ENCODE measurements at places on chromosomes 11 and 22.

DNA sequence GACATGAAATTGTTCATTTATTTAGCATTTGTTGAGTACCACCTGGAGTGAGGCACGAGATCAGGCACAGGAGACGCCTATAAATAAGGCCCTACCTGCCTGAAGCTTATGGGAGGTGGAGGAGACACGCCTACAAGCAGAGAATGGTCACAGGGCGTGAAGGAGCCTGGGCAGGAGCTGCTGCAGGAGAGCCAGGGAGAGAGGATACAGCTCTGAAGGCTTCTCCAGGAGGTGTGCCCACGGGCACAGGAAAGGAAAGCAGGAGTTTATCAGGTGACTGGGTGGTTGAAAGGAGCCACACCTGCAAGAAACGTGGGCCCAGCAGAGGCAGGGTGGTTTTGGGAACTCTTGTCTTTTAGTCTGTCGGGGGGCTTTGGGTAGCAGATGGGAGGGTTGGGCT lies 70.3 kb downstream of the BMAL1 start:
- no peaks in the 10 kb centered on the region for H3K36me3 ChIP-seq
- no peak overlapping the region for H3K4me3 ChIP-seq
- no peak overlapping the region for H3K27ac ChIP-seq
- DNase-seq = no peak
- no peaks in the 10 kb centered on the region for H3K27me3 ChIP-seq

GRCh38 chr11:2268729-2269600 lies 1.4 kb downstream of the ASCL2 start:
- H3K27me3 ChIP-seq = no peaks in the 10 kb centered on the region
- H3K27ac ChIP-seq = peak overlapping the region; percentile 77
- H3K4me3 ChIP-seq = peak overlapping the region; percentile 40
- H3K4me1 ChIP-seq = peaks cover 11% of the 10 kb centered on the region
- H3K36me3 ChIP-seq = no peaks in the 10 kb centered on the region

- H3K36me3 ChIP-seq = no peaks in the 10 kb centered on the region
- peak overlapping the region; percentile 45 for H3K4me3 ChIP-seq
- peaks cover 17% of the 10 kb centered on the region for H3K4me1 ChIP-seq
- H3K27ac ChIP-seq = peak overlapping the region; percentile 80
Measured at GRCh38 chr11:65541093-65541982, 16.5 kb downstream of the SCYL1 start.

DNA sequence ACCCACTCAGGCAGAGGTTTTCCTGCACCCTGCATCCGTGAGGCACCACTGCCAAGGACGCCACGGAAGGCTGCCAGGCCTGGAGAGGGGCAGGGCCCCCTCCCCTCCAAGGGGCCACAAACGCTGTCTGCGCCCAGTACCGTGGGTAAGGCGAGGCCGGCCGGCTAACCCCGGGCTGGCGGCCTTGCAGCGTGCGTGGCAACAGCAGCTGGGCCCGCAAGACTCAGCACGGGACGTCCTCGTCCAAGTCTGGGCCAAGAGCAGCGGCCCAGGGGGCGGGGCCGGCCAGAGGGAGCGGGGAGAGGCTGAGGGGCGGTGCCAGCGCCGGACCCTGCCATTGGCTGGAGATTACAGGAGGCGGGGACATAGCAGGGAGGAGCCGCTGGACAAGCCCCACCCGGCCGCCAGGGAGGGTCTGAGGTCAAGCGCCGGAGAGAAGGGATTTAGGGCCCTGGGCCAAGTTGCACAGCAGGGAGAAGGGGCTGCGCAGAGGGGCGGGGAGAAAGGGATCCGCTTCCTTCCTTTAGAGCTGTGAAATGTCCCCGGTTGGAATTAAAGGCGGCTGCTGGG lies 16.0 kb downstream of the SLC43A1 start:
- H3K27me3 ChIP-seq = no peaks in the 10 kb centered on the region
- peak overlapping the region; percentile 74 for H3K27ac ChIP-seq
- H3K36me3 ChIP-seq = no peaks in the 10 kb centered on the region
- peaks cover 14% of the 10 kb centered on the region for H3K4me1 ChIP-seq

- no peaks in the 10 kb centered on the region for H3K4me1 ChIP-seq
- no peak for DNase-seq
- H3K4me3 ChIP-seq = no peak overlapping the region
- H3K27me3 ChIP-seq = no peaks in the 10 kb centered on the region
- no peaks in the 10 kb centered on the region for H3K36me3 ChIP-seq
- H3K27ac ChIP-seq = no peak overlapping the region
Measured at GRCh38 chr11:120774591-120775386, 249.1 kb upstream of the TBCEL start.

DNA sequence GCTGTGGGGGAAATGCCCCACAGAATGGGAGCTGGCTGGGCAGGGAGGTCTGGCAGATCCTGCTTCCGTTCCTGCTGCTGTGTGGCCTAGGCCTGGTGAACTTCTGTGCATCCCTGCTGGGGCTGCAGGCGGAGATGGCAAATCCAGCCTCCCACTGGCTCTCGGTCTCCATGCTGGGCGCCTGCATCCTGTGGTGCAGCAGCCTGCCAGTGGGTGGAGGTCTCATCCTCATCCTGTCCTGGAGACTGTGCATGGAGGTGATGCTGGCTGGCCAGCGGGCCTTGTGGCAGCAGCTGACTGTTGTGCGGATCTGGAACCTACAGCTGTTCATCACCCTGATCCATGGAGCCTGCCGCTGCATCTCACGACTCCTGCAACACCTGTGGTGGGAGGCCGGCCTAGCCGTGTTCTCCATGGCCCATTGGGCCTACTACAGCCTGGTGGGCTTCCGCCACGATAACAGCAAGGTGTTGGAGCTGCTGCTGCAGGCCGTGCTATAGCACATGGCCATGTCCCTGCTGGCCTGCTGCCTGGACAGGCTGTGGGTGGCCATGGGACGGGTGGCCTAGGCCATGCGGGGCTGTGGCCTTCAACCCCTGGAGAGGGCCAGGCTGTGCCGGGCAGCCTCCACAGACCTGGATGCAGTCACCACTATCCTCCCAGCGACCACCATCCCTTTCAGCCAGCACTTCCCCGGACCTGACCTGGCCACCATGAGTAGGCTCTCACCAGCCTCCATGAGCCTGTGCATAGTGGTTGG lies 8.8 kb upstream of the RPL3 start:
- H3K4me1 ChIP-seq = no peaks in the 10 kb centered on the region
- H3K27ac ChIP-seq = no peak overlapping the region
- no peak overlapping the region for H3K4me3 ChIP-seq
- no peaks in the 10 kb centered on the region for H3K36me3 ChIP-seq
- H3K27me3 ChIP-seq = no peaks in the 10 kb centered on the region

DNA sequence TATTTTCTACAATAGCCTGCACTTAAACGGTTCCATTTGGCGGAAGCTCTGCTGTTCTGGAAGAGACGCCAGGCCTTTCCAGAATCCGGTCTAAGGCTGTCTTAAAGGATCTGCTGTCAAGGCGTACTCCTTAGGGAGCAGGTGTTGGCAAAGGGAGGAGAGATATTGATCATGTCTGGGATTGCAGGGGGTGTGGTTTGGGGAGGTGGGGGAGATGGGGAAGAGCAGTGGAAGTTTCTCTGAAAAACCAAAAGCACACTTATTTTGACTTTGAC lies 22.5 kb upstream of the WNT11 start:
- H3K27me3 ChIP-seq = no peaks in the 10 kb centered on the region
- no peaks in the 10 kb centered on the region for H3K4me1 ChIP-seq
- H3K27ac ChIP-seq = no peak overlapping the region
- no peaks in the 10 kb centered on the region for H3K36me3 ChIP-seq

DNA sequence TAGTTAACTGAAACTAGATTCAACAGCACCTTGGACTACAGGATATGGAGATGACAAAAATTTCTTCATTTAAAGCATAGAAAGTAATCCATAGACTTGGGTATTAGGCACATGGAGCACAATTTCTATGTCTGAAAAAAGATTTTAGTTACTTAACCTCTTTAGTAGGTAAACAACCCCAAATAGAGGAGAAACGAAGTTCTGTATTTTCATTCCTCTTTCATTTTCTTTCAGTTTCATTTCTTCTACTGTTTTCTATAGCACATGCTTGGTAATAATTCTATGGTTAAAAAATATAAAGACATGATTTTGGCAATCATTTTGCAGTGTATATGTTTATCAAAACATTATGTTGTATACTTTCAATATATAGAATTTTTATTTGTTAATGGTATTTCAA lies 99.5 kb downstream of the CASP12 start:
- no peak overlapping the region for H3K27ac ChIP-seq
- no peak overlapping the region for H3K4me3 ChIP-seq
- H3K4me1 ChIP-seq = no peaks in the 10 kb centered on the region

DNA sequence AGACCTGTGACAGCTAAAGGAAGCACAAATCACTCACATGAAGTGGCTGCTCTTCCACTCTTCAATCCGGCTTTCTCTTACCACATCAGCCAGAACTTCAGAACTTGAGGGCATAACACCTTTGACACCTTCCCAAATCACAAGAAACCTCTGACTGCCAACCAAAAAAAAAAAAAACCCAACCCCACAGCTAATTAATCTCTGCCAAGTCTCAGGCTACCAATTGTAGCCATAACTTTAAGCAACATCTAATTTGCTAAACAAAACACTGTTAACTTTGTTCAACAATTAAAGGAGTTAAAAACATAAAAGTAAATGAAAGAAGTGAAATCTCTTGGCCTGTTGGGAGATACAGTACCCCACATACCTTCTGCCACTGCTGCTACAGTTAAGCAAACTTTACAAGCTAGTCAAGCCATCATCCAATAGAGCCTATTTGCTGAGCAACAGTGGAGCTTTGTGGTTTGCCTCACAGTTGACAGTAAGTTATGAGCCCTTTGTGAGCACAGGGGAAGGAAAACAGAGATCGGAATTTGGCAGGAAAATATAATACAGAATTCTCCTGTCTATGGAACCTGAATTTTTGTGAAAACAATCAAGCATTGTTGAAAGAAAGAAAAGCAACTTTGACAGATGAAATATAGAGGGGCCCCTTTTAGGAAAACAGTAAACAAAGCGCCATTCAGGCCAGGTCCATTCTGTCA lies at the start of gene SOX6:
Gene SOX6, minus strand, starts transcription at position 490 of the 704 bp plus-strand sequence. CDS start 15,298 bp downstream, outside the sequence.
- DNase-seq = peak; percentile 28
- no peaks in the 10 kb centered on the region for H3K4me1 ChIP-seq
- no peaks in the 10 kb centered on the region for H3K27me3 ChIP-seq
- H3K4me3 ChIP-seq = no peak within 1 kb of the TSS

- no peaks in the 10 kb centered on the region for H3K27me3 ChIP-seq
- peak; percentile 64 for DNase-seq
- peak overlapping the region; percentile 70 for H3K27ac ChIP-seq
- H3K4me1 ChIP-seq = peaks cover 8% of the 10 kb centered on the region
- no peak overlapping the region for H3K4me3 ChIP-seq
Measured at GRCh38 chr22:45997077-45997776, 20.3 kb upstream of the WNT7B start.

- H3K4me3 ChIP-seq = peak overlapping the region; percentile 42
- peak overlapping the region; percentile 60 for H3K27ac ChIP-seq
- H3K36me3 ChIP-seq = no peaks in the 10 kb centered on the region
Measured at GRCh38 chr11:124745835-124746620, 6.0 kb downstream of the VSIG2 start.

DNA sequence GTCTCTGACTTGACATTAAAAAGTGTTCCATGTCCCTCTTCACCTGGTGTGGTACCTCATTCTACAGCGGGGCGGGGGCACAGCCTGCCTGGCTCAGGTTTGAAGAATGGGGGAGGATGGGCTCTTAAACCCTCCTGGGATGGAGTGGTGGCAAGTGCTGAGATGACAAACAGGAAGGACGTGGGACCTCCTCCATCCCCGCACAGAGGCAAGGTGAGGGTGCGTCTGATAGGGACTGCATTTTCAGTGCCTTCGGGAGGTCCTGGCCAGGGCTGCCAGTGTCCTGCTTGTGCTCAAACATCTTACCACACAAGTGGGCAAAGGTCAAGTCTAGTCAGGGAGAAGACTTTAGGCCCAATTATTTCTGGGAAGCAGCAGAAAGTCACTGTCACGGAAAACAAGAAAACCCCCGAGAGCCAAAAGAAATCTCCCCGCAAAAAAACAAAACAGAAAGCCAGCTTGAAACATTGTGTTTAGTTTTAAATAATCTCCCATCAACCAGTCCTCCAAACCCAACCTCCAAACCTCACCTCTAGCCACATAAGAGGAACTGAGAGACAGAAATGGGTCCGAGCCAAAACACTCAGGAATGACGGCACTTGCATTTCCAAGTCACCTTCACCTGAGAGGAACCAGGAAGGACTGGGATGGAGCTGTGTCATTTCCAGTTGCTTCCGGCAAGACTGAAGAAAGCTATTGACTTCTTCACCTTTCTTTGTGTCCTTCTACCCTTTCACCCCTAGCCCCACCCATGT lies 966.5 kb downstream of the NTM start:
- no peak for DNase-seq
- no peaks in the 10 kb centered on the region for H3K36me3 ChIP-seq
- H3K27ac ChIP-seq = no peak overlapping the region
- no peak overlapping the region for H3K4me3 ChIP-seq
- H3K4me1 ChIP-seq = no peaks in the 10 kb centered on the region

DNA sequence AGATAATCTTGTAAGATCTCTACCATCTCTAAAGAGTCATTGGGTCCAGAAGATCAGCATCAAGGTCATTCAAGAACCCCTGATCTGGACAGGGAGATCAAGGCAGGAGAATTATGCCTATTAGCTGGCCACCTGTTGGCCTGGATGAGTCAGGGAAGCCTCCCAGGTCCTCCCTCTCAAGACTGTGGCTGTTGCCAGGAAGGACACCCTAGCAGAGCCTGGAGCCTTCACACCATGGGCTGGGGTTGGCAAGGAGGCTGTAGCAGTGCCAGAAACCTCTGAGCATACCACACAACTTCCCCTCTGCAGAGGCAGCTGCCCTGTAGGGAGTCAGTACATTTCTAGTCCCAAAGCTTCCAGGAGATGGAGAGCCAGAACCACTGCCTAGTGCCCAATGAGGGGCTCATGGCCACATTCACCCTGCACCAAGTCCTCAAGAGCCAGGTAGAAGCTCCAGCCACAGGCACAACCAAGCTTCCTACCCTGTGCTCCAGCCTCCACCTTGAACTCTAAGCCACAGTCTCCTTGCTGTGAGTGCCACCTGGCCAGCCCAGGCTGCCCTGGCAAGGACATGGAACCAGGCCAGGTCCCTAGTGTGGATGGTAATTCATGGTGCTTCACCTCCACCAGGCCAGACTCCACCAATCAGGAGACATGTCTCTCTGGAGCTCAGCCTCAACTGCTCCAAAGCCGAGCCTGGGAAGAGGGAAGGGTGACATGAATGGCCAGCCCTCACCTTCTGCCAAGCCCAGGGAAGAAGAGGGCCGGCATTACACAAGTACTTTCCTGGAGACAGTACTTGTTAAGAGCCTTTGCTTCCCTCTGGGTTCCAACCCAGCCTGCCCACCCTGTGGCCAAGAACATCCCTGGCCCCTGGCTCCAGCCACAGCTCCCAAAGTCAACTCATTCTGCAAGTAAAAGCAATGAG lies 124.3 kb downstream of the BUD13 start:
- no peak overlapping the region for H3K27ac ChIP-seq
- no peaks in the 10 kb centered on the region for H3K27me3 ChIP-seq
- H3K4me3 ChIP-seq = no peak overlapping the region
- no peak for DNase-seq
- no peaks in the 10 kb centered on the region for H3K36me3 ChIP-seq

DNA sequence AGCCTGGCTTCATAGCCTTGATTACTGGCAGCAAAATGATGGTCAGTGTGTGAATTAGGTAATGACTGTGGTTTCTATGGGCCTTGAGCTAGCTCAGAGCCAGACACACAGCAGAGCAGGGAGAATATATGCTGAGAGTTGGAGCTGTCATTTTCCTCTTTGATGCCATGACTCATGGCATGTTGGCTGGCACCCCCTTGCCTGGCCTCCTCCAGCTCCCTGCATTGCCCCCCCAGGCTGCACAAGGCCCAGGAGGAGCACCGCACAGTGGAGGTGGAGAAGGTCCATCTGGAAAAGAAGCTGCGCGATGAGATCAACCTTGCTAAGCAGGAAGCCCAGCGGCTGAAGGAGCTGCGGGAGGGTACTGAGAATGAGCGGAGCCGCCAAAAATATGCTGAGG lies 20.3 kb upstream of the RRM1 start:
- no peak overlapping the region for H3K4me3 ChIP-seq
- H3K36me3 ChIP-seq = no peaks in the 10 kb centered on the region
- no peaks in the 10 kb centered on the region for H3K27me3 ChIP-seq
- no peak for DNase-seq
